Anterior cingulate cortex (tissue), 58 donors: ENCODE measurements at places on chromosomes 4 and X.

- no peak for DNase-seq
These were observed 222.6 kb upstream of the INTU start for GRCh38 chr4:127410201-127410600.

DNA sequence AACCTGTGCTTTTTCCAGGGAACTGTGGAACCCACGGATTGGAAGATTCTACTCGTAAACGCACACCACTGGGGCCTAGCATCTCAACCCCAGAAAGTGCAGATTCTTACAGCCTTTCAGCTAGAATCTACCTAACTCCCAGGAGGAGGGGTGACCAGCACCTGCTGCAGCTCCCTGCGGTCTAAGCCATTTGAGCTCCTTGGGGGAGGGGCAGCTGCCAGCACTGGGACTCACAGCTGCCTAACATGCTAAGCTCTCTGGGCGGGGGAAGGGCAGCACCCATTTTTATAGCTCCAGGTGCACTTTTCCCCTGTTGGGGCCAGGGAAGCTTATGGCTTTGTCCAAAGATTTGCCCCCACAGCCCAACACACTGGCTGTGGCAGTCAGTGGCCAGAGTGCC, 595.7 kb upstream of the EPHA5 start:
- DNase-seq: no peak

DNA sequence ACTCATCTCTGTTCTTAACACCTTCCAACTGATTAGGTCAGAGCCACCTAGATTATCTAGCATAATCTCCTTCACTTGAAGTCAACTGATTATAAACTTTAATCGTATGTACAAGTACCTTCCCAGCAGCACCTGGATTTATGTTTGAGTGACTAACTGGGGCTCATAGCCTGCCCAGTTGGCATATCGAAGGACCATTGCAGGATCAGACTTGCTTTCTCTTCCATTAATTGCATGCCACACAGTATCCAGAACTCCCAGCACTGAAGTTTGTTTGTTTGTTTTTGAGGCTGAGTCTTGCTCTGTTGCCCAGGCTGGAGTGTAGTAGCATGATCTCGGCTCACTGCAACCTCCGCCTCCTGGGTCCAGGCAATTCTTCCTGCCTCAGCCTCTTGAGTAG, 27.9 kb downstream of the GRK4 start:
- DNase-seq: no peak

- DNase-seq: no peak
These were observed 439.5 kb downstream of the GRXCR1 start for GRCh38 chr4:43332052-43332425.

GRCh38 chrX:46543441-46543840, 1.8 kb downstream of the ZNF674 start:
- no peak for DNase-seq

DNA sequence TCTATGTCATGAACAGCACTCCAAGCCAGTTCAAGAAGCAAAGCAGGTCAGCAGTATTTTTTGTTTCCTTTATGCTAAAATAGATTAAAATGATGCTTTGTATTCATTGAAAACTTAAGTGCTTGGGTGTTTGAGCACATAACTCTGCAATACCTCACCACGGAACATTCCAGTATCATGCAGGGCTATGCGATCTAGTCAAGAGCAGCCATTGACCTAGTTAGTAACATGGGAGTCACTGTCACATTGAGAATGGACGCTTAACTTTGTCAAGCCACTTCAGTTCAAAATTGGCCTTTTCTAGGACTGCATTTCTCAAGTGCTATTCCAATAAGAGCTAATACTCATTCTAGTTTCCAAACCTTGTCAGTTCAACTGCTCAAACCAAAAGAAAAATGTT, 160.1 kb upstream of the FSTL5 start:
- no peak for DNase-seq

DNA sequence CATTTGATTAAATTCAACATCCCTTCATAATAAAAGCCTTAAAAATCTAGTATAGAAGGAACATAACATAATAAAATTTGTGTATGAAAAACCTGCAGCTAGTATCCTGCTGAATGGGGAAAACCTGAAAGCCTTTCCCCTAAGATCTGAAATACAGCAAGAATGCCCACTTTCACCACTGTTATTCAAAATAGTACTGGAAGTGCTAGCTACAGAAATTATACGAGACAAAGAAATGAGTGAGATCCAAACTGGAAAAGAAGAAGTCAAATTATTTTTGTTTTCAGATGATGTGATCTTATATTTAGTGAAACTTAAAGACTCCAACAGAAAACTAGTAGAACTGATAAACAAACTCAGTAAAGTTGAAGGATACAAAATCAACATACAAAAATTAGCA, 152.9 kb downstream of the RTL3 start:
- no peak for DNase-seq

GRCh38 chrX:567891-568290, 62.7 kb upstream of the SHOX start:
- DNase-seq: no peak

GRCh38 chrX:115178473-115178872, 10.7 kb upstream of the RBMXL3 start:
- DNase-seq: no peak

DNA sequence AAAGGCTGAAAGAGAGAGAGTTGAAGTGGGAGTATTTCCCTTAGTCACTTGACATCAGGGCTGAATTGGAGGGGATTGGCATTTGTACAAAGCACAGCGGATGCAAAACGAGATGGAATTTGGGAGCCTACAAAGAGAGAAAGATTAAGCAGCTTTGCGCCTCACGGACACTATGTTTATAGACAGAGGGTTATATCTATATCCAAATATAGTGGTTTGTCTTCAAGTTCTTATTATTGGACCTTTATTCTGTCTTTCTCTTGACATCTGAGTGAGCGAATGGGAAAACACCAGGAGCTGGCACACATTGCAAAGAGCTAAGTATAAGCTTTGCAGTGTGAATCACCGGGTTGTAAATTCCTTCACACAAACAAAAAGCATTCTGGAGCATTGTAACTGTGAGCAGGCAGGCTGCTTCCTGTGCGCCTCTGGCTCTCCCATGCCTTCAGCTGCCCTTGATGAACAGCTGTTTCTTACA, 500.2 kb downstream of the STIM2 start:
- no peak for DNase-seq

DNA sequence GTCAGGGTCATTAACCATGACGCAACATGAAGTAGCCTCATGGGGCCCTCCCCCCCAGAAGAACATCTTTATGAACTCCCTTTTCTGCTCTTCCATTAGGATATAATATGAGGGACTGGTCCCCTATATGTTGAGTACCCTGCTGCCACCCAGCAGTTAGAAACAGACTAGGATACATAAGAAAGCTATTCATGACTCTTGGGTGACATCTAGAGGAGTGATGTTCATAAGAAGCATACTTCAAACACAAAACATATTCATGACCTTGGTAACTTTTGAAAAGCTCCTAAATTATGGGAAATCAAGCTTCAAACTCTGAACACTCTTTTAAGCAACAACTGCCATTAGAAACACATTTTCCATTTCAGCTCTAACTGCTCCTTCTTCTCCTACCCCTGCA, 155.2 kb upstream of the SPIN4 start:
- no peak for DNase-seq

- no peak for DNase-seq
These were observed 584.2 kb upstream of the FTHL17 start for GRCh38 chrX:31656013-31656412.

DNA sequence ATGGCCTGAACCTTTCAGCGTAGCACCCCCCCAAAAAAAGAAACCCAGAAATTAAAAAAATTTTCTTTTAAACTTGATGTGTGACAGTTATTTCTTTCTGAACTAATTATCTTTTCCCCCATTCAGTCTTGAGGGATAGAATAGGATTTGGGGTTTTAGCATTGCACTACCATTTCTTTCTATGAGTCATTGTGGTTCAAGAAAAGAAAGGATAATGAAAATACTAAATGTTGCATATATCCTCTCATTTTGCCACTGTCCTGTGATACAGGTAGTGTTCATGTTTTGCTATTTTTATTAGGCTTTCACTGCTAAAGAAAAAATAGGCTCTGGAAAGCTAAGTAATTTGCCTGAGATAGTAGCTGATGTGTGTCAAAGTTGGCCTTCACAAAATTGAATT, 39.4 kb upstream of the DCK start:
- DNase-seq: no peak

DNA sequence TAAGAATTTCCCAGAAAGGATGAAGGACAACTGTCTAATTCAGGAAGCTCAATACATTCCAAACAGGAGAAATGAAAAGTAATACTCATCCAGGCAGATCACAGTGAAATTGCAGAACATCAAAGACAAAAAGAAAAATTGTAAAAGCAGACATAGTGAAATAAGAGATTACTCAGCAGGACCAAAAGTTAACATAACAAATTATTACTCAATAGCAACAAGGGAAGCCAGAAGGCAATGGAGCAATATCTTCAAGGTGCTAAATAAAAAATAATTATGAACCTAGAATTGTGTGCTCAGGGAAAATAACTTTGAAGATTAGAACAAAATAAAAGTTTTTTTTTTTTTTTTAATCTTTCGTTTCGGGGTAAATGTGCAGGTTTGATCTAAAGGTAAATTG, 30.5 kb upstream of the ENPP6 start:
- DNase-seq: no peak

DNA sequence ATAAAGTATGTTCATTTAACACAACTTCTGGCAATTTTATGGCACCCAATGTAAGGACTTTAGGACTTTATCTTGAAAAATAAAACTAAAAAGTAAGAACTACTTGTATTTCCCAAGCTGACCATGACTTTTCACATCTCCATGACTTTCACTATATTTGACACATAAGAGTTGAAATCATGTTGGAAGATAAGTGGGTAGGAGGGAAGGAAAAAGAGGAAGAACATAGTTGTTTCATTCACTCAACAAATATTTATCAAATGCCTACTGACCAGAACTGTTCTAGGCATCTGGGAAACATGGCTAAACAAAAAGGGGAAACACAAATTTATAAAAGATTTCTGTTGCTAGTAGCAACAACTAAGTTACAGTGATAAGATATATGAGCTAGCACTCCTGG, 16.0 kb downstream of the SCLT1 start:
- DNase-seq: no peak

DNA sequence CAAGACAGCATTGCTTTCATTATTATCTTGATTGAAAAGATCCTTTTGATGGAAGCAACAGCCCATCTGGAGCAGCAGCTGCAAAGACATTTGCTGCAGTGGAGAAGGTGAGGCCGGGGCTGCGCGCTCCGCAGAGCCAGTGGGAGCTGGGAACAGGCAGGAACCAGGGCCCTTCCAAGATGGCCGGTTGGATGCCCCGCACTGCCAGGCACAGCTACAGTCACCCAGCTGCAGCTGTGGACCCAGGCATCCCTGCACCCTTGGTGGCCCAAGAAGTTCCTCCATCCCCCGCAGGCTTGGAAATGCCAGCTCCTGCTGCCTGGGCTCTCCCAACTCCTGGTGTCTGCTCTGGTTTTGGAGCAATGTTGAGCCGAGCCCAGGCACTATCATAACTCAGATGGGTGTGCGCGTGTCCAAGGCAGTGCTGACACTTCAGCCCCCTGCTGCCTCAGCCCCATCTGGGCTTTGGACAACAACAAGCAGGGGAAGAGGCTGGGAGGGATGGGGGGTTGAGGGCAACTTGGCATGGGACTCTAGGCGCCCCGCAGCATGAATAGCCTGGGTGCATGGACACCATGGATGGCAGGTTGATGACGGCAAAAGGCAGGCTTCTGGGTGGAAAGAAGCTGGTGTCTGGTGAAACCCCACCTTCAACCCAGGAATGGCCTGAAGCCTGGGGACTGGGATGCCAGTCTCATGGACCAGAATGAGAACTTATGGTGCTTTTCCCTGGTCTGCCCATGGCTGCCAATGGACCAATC, 371.8 kb downstream of the FSTL5 start:
- DNase-seq: no peak

GRCh38 chrX:55144697-55145096, 55.9 kb downstream of the PAGE2 start:
- no peak for DNase-seq

GRCh38 chr4:11548597-11549082, 119.9 kb upstream of the HS3ST1 start:
- no peak for DNase-seq

- DNase-seq: peak; percentile 31
These were observed 95.7 kb downstream of the NPNT start for GRCh38 chr4:105990933-105991332.

DNA sequence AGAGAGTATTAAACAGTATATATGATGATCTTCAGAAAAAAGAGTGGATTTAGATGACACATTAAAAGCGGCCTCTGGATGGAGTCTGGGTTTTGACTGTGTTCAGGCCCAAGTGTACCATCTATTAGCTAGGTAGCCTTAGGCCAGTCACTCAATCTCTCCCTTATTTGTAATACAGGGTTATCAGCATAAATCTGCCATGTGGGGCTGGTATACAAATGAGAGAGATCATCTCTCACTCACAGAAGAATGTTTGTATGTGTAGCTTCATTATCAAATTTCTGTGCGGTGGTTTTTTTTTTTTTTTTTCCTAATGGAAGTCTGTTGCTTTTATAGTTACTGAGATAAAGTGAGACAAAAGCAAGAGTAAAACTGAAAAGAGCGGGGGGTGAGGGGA, 12.7 kb downstream of the SLC2A9 start:
- no peak for DNase-seq

- DNase-seq: no peak
These were observed 88.8 kb upstream of the GPC3 start for GRCh38 chrX:134074151-134074550.

DNA sequence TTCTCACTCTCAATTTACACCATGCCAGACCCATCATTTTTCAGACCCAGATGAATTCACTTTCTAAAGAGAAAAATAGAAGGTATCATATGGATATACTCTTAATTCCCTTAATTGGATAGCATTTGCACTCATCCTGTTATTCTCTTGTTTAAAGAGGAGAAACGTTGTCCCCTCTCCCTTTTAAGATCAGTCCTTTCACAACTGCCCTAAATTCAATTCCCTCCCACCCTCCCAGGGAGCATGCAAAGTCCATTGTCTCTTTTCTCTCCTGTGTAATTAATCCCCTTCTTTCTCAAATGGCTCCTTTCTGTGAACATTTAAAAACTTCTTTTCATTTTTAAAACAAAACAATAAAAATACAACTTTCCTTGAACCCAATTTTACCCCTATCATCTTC, 124.7 kb upstream of the TLL1 start:
- no peak for DNase-seq

DNA sequence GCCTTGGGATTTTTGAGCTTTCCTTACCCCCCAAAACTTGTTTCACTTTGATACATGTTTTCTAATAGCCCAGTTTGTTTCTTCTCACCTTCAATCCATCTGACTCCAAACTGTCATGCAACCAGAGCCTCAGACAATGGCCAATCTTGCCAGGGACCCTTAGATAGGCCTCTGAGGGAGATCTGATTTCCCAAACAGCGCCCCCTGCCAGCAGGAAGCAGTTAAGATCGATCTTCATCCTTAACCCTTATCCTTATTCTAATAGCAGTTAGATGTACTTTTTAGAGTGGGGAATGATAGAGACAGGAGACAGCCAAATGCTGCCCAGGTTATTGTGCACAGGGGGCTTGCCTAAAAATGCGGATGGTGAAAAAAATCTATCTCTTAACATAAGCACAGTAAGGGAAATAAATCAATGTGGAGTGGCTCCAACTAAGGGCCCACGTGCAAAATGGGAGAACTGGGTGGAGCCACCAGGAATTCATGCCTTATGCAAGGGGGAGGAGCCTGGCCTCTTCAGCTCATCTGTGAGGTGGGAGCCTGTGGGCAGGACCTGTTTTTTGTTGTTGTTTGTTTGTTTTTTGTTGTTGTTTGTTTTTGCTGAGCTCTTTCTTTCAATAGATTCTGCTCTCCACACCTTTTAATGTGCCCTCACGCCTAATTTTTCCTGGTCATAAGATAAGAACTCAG, 833.6 kb upstream of the AGA start:
- no peak for DNase-seq
